ENCODE measurements at places on chromosomes 16 and 17.

DNA sequence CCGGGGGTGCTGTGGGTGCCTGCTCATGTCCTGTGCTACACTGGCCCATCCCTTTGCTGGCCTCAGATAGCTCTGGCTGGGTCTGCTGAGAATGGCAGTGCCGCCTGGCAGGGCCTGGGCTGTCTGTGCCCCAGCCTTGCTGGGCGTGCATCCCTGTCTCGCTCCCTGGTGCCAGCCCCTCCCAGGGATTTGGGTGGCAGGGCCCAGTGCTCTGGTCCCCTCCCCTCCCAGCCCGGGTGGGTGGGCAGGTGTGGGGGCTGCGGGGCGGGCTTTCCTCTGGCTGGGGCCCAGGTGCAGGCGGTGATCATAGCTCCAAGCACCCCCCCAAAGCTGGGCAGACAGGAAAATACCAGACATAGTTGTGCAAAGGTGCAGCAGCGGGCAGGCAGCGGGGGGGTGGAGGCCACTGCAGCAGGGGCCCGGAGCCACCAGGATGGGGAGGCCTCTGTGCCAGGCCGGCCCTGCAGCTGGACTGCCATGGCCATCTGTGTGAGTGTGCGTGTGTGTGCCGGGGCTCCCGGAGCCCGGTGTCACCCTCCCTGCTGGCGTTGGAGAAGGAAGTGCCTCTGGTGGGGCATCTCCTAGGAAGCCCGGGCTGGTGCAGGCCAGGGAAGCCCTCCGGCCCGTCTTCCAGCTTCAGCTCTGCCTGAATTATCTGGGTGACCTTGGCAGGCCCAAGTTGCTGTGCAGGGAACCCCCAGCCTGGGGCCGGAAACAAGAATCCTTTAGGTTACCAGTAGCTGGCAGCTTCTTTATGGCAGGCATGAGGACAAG is 7.4 kb downstream of the GLIS2 start:
- peak; percentile 54 for DNase-seq

DNA sequence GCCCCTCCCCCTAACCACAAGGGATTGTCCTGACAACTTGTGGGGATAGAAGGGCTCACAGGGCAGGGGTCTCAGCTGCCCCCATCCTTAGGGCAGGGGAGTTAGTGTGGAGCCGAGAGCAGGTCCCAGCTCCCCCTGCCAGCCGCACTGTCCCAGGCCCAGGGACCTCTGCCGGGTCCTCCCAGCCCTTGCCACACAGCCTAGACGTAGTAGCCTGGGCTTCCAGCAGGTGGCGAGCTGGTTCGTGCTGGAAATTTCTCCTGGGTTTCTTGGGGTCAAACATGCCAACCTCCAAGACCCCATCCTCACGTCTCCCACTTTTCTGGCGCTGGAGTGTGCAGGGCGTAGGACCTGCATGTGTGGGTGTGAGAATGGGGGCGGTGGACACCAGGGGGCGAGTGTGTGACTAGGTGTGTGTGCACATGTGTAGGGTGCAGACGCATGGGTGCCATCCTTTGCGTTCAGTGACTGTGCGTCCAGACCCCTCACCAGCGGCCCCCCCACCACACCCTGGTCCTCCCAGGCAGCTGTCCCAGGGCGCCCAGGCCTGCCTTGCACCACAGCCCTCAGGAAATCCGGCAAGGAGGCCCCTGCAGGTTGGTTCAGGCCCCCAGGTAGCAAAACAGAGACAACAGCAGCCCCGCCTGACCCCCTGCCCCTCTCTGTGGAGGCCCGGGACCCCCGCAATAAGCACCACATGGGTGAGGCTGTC is 29.5 kb downstream of the SBK1 start:
- DNase-seq: no peak

- no peak for DNase-seq
Measured at GRCh38 chr17:80781211-80781610, 210.4 kb upstream of the CHMP6 start.

- DNase-seq: peak; percentile 55
Measured at GRCh38 chr17:4950075-4950745, 709 bp upstream of the ENO3 start.

DNA sequence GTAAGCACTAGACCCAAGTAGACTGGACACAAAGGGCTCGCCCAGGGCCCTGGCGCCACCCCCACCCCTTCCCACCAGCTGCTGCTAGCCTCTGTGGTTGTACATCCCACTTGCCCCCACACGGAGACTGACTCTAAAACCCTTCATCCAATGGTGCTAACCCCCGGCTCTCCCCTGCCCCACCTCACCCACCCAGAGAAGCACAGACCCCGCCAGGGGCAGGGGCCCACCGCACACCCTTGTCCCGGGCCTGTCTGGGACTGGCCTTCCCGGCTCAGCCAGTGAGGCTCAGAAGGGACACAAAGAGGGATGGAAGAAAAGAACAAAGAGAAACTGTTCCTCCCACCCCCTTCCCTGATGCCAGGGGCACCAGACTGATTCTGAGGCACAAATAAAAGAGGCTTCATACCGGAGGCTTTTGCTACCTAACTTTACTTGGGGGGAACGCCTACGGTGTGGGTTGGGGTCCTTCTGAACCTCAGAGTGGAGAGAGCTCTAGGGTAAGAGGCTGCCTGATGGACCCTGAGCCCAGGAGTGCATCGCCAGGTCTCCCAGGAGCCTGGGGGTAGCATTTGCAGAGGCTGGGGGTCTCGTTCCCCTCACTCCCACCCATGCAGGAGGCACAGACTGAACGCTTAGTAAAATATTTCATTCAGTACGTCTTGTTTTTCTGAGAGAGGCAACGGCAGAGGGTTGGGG is 8.2 kb downstream of the CORO6 start:
- no peak for DNase-seq

GRCh38 chr16:84759061-84759460 is 59.3 kb downstream of the USP10 start:
- DNase-seq: no peak

DNA sequence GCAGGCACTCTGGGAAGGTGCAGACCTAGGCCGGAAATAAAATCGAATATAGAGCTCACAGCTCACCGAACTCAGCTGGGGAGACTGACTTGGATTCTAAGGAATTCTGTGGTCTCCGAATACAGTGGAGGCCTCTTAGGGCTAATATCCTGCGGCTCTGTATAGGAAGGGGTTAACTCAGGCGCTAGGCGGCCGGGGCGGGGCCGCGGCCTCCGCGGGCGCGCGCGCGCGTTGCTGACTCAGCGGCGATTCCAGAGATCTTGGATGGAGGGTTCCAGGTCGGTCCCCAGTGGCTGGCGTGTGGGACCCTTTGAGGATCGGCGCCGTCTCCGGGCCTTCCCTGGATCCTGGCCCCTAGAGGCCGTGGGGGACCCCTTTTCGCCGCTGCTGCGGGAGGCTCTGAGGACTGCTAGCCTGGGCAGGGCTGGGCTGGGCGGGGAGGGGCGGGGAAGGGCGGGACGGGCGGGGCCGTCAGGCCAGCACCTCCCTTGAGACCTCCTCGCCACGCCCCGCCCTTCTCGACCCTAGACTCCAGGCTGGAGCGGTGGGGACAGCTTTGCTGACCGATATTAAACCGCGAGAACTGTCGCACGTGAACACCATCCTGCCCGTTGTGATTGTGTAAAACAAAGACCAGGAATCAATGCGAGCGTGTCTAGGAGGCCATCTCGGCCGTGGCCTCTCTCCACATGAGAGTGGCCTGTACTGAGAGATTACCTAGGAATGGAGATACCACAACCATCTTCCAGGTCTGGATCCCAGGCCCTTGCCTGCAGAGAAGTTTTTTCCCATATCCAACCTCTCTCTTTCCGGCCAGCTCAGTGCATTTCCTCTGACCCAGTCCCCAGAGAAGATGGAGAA is 1.4 kb upstream of the PLEKHH3 start:
- peak; percentile 91 for DNase-seq

DNA sequence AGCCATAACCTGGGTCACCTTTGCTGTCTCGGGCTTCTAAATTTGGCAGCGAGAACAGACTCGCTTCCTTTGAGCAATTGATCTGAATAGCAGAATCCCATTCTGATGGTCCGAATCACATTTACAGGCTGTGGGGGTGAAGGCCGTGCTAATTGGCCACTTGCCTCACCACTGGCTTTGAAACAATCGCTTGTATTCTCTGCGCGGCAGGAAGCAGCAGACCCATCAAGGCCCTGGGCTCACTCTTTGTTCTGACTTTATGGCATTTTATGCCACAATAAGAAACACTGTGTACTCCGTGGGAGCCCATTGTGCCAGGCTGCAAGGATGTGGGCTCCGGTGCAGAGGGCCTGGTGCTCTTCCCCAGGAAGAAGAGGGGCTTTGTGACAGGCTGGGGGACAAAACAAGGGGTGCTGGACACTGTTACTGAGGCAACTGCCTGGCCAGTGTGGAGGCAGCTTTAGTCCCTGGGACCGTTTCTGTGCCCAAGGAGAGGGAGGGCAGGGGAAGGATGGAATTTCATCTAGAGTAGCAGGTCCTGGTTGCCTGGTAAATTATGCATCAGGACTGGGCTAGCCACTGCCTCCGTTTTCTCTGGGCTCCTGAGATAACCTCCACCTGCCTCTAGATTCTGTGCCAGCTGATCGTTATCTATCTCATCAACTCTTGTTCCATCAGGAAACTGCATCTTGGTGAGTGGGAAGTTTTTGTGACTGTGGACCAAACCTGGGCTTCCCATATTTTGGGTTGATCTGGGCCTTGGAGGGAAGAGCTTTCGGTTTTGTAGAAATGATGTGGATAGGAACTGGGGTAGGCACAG is 78.5 kb downstream of the MRC2 start:
- DNase-seq: peak; percentile 68

DNA sequence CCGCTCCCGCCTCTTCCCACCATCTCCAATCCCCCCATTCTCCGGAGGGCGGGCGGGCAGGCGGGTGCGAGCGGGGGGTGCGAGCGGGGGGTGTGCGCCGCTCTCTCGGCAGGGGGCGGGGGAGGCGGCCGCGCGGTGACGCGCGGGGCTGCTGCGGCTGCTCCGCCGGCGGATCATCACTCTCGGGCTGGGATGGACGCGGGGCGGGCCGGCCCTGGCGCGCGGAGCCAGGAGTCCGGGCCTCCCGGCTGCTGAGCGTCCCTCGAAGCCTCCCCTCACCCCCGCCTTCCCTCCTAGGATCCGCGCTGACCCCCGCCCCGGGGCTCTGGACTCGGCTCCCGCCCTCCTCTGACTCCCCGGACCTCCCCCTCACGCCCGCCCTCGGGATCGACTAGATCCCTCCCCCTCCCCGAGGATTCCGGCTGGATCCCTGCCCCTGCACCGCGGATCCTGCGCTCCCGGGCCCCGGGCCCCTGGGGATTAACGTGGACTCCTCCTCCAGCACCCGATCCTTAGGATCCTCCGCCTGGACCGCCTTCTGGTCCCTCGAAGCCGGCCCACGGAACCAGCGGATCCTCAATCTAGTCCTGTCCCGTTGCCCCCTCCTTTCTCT is 946 bp upstream of the TMEM256 start:
- DNase-seq: no peak

DNA sequence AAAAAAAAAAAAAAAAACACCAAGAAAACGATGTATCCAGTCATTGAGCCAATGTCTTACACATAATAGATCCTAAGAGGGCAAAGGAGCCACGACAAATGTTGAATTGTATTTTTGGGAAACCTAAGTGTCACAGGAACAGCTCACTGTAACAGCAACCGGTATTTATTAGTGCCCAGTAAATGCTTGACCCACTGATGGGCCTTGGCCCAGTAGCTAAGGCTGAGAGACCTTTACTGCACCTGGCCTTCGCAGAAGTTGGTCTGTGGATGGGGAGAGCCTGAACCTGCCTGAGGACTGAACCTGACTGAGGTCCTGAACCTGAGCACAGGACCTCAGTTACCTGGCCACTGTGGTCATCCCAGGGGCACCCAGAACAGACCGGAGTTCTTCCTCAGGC is 65.0 kb upstream of the TBX2 start:
- no peak for DNase-seq
